ENCODE measurements at places on chromosomes 7 and 10.

DNA sequence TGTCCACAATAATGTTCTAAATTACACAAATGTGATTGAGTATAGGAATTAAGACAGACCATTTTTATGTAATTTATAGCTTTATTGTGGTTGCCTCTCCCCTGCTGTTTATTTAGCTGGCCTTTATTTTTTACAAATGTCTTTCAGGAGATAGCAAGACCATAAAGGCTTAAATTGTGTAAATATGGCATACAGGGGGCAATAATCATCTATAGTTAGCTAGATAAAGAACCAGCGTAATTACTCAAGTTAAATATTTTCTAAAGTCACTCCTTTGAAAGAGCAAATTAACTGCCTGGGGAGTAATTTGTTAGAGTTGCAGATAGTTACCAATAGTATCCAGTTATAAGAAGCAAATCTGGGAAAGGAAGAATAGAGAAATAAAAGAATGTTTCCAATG lies at the start of gene MALRD1:
Gene MALRD1, plus strand, starts transcription at position 313 of the 400 bp plus-strand sequence. CDS start 138 bp downstream, outside the sequence.
- DNase-seq = no peak

- DNase-seq = peak; percentile 39
Observed at GRCh38 chr10:4656576-4657194, 169.3 kb upstream of the AKR1E2 start.

GRCh38 chr7:112346381-112347060 lies 103.7 kb upstream of the IFRD1 start:
- DNase-seq = no peak

GRCh38 chr7:78389022-78389421 lies 590.4 kb downstream of the PHTF2 start:
- no peak for DNase-seq

GRCh38 chr7:767941-768731 lies 41.1 kb upstream of the PRKAR1B start:
- DNase-seq = no peak

GRCh38 chr7:14834456-14834855 lies 68.1 kb downstream of the DGKB start:
- DNase-seq = no peak

DNA sequence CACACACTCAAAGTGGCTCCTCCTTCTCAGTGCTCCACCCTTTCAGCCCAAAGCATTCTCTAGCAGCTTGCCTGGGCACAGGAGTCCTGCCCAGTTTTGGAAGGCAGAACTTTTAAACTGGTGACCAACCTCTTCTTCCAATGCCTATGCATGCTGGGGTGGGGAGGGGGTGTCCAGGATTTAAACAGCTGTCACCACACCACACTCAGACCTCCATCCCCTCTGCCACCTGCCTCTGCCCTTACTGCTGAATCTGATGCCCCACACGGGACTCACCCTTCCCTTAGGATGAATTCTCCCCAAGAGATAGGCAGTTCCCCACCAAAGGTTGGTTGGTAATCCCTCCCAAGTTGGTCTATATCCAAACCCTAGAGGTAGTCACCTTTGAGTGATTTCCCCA lies 50.2 kb downstream of the FRMPD2 start:
- DNase-seq = no peak

GRCh38 chr7:598899-599298 lies 79.3 kb upstream of the PDGFA start:
- DNase-seq = no peak

GRCh38 chr10:122281018-122281626 lies 10.0 kb downstream of the BTBD16 start:
- DNase-seq = no peak

DNA sequence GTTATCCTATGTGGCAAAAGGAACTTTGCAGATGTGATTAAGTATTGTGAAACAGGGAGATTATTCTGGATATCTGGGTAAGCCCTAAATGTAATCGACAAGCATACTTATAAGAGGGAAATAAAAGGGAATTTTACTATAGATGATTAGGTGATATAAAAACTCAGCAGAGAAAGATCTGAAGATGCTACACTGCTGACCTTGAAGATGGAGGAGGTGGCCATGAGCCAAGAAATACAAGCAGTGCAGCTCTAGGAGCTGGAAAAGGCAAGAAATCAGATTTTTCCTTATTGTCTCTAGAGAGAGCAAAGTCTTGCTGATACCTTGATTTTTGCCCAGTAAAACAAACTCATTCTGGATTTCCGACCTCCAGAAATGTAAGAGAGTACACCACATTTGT lies 67.7 kb downstream of the BRAF start:
- DNase-seq = no peak

GRCh38 chr10:59240582-59241183 lies 64.2 kb downstream of the PHYHIPL start:
- DNase-seq = peak; percentile 21

DNA sequence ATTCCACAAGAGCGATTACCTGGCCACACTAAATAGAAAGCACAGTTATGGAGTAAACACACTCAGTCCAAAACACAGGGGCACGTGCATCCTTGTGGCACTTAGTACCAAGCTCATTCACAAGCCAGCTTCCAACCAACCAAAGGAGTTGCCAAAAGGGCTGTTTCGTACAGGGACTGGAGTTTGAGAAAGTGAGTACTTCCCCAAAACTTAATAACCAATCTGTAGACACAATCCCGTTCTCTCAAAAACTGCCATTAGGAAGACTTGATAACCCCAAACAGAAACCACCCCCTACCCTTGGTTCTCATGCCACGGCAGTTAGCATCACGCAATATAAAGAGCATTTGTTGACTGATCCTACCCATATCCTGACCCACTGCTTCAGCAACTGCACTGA lies 166.2 kb upstream of the ASAH2 start:
- no peak for DNase-seq

DNA sequence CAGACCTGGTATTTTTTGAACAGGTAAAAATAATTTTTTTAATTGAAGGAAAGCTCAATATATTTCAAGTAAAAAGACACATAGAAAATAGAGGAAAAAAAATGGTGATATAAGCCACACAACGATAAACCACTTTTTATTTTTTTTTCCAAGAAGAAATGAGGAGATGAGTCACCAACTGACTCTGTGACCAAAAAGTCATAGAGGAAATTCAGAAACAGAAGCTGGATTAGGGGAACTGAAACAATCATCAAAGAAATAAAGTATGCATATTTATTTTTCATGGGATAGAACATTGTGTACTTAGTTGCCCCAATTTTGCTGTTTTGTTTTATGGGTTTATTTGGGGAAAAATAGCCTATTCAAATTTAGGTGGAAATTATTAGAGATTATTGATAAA lies 176.8 kb upstream of the AGR3 start:
- DNase-seq = no peak

- no peak for DNase-seq
Observed at GRCh38 chr10:122702275-122702674, 2.6 kb upstream of the C10orf120 start.

DNA sequence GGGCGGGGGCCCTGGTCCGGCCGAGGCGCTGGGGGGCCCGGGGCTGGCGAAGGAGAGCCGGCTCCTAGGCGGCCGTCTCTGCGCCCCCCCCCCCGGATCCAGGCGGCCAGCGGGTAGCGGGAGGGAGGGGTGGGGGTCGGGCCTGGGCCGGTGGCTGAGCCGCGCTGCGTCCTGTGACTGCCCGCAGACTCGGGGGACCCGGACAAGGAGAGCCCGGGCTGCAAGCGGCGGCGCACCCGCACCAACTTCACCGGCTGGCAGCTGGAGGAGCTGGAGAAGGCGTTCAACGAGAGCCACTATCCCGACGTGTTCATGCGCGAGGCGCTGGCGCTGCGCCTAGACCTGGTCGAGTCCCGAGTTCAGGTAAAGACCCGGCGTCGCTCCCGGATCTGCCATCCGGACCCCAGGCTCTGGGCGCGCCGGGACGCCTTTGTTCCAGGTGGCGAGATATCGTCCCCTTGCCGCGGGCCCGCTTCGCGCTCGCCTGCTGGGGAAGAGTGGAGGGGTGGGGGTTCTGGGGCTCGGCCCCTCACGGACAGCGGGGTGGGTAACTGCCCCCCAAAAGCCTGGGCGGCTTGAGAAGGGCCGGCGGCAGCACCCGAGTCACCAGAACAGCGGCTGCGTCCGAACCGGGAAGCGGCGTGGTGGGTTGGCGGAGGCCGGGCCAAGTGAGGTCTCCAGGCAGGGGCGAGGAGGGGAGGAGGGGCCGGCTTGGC lies 819 bp downstream of the UNCX start:
- DNase-seq = no peak

DNA sequence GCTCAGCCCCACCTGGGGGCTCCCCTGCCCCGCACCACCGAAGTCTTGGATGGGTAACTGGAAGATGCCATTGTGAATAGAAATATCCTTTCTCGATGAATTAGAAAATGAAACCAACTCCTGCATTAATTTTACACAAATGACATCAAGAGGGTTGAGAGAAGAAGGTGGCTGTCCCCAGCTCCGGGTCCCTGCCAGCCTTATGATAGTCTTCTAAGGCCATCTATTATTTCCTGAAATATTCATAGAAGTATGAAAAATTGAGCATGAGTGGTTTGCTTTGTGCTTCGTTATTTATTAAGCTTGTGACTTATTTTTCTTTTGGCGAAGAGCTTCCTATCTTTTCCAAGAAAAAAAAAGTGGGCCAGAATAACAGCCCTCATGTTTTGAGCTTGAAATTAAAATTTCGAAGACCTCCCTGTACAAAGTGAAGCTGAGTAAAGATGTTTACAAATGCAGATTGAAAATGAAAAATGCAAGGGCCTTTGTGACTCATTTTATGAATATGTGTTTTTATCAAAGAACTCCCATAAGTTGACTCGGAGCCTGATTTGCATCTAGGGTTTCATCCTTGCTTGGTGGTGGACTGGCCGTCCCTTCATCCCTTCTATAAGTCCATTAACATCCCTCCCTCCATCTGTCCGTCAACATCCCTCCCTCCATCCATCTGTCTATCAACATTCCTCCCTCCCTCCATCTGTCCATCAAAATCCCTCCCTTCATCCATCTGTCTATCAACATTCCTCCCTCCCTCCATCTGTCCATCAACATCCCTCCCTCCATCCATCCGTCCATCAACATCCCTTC lies 20.5 kb upstream of the CFAP46 start:
- DNase-seq = no peak

DNA sequence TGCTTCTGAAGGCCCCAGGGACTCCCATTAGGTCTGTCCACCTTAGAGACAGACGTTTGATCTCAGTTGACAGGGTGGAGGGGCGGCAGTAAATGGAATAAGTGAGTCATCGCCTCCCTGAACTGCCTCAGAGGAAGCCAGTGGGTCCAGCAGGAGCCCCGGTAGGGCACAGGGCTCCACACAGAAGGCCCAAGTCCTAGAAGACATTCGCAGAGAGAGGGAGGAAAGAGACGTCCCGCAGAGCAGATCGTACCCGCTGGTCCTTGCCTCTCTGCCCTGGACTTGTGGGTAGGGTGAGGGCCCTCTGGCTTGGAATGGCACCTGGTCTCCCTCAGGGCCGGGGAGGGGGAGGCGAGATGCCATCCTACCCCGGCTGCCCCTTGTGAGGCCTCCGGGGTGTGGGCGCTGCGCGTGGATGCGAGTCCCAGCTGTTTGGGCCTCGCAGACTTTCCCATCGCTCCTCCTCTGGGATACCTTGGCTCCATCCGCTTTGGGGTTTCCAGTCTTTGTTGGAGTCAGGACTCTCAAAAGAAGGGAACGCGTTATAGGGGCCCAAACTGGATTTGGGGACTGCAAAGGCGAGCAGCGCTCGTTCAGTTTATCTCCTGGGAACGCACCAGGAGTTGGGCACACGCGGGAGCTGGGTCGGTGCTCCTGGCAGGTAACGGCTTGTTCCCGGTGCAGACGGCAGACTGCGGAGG lies 5.1 kb downstream of the TLX1 start:
- DNase-seq = peak; percentile 29

DNA sequence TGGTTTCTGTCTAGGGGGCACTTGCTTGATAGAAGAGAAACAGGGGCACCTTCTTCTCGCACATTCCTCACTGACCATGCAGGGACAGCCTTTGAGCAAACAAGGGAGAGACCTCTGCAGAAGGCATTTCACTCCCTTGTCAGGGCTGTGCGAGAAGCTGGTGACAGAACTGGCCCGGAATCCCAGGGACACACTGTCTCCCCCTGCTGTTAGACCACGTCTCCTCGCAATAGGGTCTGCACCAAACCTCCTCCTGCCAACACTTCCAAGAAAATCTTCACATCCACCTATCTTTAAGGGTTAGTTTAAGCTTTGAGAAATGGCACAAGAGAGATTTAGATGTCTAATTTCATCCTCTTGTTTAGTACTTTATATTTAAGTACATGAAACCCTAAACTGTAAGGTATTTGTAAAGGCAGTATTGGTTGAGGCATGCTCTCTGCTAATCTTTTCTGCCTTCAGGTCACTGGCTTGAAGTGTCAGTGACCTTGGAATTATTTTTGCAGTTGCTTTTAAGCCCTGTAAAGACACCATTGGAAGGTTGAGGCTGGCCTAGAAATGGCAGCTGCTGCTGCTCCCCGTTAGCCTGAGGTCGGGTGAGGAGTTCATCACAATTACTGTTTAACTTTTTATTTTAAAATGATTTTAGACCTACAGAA lies 37.0 kb downstream of the RBM20 start:
- DNase-seq = peak; percentile 87

DNA sequence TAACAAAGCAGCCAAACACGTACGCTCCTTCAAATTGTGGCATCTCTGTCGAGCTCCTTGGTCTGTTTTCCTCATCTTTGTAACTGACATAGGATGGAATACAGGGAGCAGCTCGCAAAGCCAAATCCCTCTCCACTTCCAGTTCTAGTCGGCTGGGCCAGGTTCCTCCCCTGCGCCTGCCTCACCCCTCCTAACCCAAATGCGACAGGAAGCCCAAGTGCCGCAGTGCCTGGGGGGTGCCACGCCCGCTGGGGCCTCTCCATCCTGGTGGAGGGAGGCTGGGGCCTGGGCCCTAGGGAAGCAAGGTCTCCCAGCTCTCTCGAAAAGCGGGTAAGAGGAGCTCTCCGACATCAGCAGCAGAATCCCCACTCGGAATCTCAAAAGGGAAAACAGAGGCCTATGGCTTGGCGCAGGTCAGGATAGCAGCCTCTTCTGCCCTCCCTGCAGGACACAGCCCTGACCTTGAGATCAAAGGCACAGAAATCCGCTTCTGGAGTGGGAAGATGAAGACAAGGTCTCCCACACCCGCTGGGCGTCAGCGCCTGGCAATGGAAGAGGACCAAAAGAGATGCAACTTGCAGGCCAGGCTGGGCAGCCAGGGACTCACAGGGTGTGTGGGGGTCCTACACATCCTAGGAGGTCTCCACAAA lies 165.8 kb downstream of the NRF1 start:
- no peak for DNase-seq
